ENCODE measurements at places on chromosomes 16 and 17.
A peak's percentile ranks its signal among the peaks of the same experiment; 100 is the strongest.

GRCh38 chr17:3553419-3554401 lies 3.9 kb downstream of the TRPV3 start:
- no peak for DNase-seq

- DNase-seq = no peak
These were observed 12.6 kb upstream of the FOXJ1 start for GRCh38 chr17:76153640-76154039.

GRCh38 chr17:69853541-69854224 lies 221.3 kb upstream of the KCNJ16 start:
- no peak for DNase-seq

DNA sequence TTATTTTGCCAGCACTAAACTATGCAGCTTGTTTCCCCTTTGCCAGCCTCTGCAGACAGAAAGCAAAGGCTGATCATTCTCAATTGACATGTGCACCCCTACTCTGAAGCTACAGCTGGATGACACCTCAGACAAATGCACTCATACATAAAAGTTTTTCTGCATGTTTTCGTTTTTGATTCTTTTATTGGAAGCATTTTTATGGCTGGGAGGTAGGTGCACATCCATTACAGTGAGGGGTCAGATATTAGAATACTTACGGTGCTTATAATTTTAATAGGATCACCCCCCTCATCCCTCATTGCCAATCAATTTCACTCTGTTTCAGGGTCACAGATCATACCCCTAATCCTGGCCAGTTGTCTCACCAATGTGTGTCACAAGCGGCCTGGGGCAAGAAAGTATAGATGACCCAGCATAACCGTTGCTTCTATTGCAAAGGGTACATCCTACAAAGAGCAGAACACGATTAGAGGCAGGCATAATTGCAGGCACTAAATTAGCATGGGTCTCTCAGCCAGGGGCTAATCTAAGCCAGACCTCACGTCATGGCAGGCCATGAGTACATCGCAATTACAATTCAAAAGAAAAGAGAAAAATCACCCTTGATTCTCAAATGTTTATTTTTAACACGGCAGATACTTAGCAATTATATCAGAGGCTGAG lies 89.5 kb upstream of the SOX9 start:
- DNase-seq = no peak

DNA sequence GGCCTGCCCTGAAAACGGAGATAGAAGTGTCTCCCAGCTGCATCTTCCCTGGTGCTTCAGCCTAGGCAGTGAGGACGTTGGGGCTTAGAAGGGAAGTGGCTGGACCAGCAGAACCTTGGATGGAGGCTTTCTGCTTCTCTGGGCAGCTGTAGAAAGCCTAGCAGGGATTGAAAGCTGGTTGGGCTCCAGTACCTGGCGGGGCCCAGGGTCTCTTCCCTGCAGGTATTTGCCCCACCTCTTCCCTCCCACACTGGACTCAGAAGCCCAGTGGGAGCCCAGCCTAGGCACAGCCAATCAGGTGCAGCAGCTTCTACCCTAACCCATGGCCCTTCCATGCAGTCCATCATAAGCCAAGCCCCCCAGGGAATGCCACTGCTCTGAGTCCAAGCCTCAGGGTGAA lies 190.3 kb upstream of the IRX6 start:
- DNase-seq = no peak

- DNase-seq = peak; percentile 84
These were observed 59.6 kb downstream of the WSB1 start for GRCh38 chr17:27353461-27354050.

DNA sequence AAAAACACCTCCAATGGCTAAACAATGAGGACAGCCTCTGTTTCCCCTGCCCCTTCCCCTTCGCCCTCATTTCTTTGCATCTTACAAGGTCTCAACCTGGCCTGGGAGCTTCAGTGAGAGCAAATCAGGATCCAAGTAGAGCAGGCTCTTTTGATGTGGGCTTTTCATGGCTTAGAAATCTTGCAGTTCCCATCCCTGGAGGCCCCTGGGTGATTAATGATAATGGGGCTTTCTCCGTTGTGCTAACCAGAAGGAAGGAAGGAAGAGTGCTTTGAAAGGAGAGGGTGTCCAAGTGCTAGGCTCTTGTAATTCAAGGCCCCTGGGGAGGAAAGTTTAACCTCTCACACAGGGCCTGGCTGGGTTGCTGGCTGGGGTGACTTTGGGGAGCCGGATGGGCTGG lies 18.5 kb upstream of the IRX3 start:
- DNase-seq = no peak

GRCh38 chr17:76404976-76405563 lies 20.7 kb downstream of the SPHK1 start:
- no peak for DNase-seq

DNA sequence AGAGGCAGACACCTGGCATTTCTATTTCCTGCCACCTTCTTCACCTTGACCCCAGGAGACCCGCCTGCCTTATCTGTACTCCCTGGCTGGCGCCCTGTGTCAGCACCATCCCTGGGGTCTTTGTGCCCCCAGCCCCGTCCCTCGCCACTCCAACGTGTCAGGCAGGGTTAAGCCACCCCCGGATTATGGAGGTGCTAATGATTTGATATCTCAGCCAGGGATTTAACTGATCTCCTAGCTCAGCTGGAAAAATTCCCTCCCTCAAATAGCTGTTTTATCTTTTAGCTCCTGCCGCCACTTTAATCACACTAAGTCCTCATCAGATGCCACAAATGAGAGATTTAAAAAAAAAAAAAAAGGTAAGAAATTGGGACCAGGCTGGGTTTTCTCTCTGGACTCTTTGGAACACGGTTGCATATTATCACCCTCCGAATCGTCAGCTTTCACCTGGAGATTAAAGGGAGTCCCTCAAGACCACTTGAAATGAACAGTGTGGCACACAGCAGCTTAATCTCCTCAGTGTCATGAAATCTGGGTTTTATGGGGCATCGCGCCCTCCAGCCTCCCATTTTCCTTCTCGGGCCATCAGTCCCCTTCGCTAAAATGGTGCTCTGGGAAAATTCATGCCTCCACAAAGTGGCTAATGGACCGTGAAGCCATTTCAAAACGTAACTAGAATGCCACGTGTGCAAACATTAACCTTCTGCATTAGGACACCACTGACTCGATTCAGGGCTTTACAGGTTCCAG lies 26.2 kb upstream of the WFDC1 start:
- DNase-seq = no peak

- no peak for DNase-seq
These were observed 6.4 kb downstream of the USP22 start for GRCh38 chr17:21036361-21036881.

GRCh38 chr16:57871456-57871855 lies 69.2 kb upstream of the KIFC3 start:
- DNase-seq = no peak

- no peak for DNase-seq
These were observed 2.5 kb downstream of the STAT5B start for GRCh38 chr17:42273474-42274252.

- no peak for DNase-seq
These were observed 20.5 kb downstream of the EFTUD2 start for GRCh38 chr17:44878627-44879221.

DNA sequence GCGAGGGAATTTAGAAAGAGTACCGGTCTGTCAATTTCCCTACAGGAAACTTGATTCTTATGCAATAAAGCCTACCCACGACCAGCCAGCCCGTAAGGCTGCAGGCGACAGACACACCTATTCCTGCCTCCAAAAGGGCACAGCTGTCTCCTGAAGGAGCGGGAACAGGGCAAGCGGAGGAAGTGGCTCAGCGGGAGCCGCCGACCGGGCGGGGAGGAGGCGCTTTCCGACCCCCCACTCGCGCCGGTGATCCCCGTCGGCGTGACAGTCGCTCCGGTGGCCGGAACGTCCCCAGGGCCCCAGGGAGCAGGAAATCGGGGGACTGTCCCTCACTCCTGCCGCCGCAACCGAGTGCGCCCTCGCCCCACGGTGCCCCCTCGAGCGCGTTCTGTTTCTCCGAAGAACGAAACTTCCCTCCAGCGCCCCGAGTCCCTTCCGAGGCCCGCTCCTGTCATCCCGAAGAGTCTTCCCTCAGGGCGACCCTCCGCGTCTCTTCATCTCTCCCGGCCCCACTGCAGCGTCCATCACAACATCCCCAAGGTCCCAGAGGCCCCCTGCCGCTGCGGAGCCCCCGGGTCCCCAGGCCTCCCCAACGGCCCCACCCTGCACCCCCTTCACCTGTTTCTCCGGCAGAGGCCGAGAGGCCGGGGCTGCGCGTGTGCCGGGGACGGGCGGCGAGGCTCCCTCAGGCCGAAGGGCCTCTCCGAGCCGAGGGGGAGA lies 421 bp downstream of the STAT3 start:
- DNase-seq = peak; percentile 7

GRCh38 chr16:57764341-57765159 lies 29.0 kb downstream of the KATNB1 start:
- DNase-seq = no peak

GRCh38 chr17:27559506-27560481 lies 71.2 kb upstream of the LGALS9 start:
- DNase-seq = no peak

DNA sequence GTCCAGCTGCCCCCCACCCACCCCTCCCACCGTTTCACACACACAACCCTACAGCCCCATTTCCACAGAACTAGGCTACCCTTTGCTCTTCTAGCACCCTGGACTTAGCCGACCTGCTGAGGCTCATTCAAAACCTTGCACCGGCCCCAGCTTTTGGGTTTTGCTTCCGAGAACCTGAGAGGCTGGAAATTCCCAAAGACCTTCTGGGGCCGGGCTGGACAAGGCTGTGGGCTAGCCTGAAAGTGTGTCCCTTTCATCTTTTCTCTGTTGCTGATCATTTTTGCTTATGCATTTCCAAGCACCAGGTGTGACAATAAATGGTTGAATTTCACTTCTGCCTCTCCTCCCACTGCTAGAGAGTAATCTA lies 139.0 kb downstream of the DNAH9 start:
- no peak for DNase-seq

GRCh38 chr16:62596584-62596983 lies 560.3 kb upstream of the CDH8 start:
- DNase-seq = no peak

DNA sequence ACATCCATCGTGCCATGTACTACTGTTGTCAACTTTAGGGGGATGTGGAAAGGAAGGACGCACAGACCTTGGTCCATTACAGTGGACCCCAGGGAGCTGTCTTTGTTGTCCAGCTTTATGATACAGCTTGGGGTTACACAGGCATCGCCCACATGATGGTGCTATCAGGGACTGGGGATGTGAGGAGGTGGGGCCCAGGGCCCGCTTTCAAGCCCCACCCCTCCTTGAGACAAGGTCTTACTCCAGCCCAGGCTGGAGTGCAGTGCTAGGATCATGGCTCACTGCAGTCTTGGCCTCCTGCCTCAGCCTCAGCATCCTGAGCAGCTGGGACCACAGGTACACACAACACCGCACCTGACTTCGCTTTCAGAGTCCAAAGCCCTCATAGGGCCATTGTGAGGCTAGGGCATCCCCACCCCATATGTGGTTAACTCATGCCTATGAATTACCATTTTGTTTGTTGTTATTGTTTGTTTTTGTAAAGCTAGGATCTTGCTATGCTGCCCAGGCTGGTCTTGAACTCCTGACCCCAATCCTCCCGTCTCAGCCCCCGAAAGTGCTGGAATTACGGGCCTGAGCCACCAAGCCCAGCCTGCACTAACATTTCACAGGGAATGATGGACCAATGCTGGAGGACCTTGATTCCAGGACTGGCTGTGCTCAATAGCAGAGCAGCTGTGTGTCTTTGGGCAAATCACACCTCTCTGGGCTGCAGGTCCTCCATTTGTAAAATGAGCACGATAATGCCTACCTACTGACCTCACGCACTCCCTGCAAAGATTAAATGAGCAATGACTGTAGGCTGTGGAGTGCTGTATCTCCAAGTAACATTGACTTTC lies 17.2 kb downstream of the ST3GAL2 start:
- no peak for DNase-seq

DNA sequence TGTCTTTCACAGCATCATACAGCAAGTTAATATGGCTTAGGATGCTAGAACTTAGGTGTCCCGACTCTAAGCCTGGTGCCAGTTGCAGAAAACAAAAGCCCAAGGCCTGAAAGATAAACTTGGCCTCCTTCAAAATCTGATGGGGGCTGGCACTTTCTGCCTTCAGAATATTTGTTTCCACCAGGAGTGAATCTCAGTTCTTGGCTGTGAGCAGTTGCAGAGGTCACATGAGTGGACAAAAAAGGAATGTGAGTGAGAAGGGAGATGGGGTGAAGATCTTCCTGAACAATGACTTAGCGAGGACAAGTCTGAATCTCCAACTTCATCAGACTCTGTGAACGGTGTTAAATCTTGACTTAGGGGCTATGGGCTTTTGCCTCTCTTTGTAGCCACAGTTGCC lies 46.6 kb downstream of the HOXB1 start:
- no peak for DNase-seq

DNA sequence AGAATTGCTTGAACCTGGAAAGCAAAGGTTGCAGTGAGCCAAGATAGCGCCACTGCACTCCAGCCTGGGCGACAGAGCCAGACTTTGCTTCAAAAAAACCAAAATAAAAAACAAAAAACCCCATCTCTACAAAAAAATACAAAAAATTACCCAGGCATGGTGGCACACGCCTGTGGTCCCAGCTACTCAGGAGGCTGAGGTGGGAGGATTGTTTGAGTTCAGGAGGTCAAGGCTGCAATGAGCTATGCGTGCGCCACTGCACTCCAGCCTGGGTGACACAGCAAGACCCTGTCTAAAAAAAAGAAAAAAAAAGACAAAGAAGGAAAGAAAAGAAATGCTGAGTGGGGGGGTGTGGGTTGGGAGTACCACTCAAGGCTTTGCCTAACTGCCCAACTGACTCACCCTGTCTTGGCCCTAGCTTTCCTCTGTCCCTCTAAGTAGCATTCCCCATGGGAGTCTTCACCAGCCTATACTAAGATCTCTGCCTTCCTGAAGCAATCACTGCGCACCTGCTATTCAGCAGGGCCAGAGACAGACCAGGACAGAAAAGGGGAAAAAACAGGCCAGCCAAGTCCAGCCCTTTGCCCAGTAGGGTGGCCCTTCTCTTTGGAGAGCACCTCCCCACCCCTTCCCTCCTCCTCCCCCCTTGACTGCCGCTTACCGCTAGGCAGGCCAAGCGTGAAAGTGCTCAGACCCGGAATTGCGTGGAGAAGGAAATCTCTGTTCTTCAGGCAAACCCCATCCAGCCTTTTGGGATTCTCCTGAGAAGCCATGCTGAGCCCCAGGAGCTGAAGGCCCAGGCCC lies 45.8 kb downstream of the RTN4RL1 start:
- DNase-seq = no peak

DNA sequence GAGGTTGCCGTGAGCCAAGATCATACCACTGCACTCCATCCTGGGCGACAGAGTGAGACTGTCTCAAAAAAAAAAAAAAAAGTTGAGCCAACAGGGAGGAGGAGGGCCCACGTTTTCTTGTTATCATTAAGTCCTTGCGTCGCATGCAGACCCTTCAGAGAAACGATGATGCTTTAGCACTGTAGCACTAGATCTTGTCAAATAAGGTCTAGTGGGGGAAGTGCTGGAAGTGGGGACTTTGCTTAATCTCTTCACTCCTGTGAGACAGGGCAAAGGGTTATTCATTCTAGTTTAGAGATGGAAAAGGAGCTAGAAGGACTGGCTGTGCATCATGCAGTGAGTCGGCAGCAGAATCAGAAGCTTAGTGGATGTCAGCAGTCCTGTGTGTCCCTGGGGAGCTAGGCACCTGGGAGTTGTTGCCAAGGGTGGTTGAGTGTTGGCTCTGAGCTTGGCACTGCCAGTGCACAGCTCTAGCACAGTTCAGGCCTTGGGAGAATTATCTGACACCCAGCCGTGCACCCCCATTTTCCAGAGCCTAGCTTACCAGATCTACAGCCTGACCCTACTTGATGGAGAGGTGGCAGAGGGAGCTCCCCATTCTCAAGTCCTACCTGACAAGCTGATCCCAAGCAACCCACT lies 33.4 kb upstream of the TBX2 start:
- DNase-seq = no peak

GRCh38 chr17:43759836-43760235 lies 1.2 kb upstream of the SOST start:
- no peak for DNase-seq

All from activated T-helper 1 cell treated with Interleukin-2 at 50 U/mL for 16 hours (primary cell).